ENCODE measurements at places on chromosomes 3 and 15.

DNA sequence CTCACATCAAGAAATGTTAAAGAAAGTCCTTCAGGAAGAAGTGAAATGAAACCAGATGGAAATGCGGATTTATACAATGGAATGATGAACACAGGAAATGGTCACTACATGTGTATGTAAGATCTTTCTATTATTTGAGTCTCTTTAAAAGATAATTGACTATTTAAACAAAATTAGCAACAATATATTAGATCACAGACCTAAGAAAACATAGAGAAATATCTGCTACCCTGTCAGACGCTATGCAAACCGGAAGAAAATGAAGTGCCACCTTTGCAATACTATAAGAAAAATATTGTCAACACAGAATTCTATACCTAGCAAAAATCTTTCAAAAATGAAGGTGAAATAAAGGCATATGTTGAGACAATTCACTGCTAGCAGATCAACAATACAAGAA, 17.2 kb downstream of the RAB6B start:
- no peak for DNase-seq

DNA sequence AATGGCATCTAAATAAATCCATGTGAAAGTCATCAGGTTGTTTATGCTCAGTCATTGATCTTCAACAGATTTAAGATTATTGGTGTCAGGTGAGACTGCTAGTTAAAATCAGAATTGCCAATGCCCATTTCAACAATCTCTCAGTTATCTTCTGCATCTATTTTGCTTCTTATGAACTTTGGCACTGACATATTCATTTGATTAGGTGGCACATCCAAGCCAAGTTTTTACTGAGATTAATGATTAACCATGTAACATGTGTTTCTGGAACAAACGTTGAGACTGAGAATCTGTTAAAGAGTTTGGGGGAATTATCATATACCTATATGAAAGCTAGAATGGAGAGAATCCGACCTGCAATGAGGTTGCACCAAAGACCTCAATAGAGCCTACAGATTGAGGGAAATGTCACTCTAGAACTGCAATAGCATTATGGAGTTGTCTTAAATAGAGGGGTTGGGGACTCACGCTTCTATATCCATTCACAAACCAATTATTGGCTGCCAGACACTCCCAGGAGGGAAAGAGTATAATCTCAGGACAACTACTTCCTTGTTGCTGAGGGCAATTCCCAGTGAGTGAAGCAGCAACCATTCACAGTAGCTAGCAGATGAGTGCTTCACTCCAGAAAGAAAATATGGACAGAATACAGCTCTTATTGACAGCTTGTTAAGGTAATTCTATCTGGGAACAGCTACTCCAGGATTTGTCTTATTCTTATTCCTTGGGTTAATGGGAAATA, 891.3 kb downstream of the SQOR start:
- DNase-seq, result no peak

DNA sequence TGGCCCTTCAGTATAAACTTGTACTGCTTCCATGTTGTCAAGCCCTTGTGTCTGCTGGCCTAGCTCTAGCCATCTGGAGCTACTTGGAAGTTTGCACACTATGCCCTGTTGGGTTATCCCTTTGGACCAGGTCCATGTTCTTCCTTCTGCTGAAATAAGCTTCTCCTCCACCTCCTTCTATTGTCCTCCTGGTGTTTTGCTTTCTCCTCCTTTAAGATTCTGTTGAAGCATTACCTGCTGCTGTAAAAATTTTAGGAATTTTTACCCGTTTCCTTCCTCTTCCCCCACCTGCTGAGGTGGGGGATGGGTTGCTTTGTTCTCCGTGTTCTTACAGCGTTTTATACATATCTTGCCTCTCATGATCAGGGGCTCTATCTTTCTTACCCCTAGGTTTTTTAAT, 51.7 kb downstream of the SH3GL3 start:
- DNase-seq, result no peak

GRCh38 chr3:175526191-175526590, 667.1 kb downstream of the NAALADL2 start:
- DNase-seq, result no peak

DNA sequence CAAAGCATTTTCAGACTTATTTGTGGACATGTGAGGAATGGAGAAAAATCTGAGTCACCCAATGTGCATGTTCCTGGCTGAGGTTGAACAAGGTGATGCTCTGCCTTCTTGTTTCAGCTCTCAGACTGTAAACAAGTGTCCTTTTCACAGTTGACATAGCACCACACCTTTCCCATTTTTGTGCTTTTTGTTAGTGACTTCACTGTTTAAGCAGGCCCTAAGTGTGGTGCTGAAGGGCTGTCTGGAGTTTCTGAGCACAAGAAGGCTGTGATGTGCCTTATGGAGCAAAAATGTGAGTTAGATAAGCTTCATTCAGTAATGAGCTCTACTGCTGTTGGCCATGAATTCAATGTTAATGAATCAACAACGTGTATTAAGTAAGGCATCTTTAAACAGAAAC, 20.4 kb downstream of the ABI3BP start:
- no peak for DNase-seq

DNA sequence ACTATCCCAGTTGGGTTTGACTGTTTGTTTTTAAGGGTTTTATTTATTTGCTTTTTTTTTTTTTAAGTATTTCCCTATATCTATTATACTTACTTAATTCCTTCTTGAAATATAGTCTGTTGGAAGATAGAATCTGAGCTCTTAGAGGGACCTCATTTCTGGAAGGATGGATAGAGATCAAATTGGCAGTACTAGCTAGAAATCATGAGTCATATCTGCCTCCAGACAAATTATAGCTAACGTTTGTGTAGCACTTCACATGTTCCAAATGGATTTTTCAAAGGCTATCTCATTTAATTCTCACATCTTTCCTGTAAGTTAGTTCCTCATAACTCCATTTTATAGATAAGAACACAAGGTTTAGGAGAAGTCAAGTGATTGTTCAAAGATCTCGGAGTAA, 384.7 kb downstream of the ZIC1 start:
- DNase-seq, result no peak

- no peak for DNase-seq
Measured at GRCh38 chr15:85583923-85584390, 203.6 kb downstream of the AKAP13 start.

- DNase-seq, result peak; percentile 57
Measured at GRCh38 chr3:185175370-185175987, 22.6 kb upstream of the C3orf70 start.

GRCh38 chr15:70361106-70361505, 263.4 kb upstream of the TLE3 start:
- no peak for DNase-seq

DNA sequence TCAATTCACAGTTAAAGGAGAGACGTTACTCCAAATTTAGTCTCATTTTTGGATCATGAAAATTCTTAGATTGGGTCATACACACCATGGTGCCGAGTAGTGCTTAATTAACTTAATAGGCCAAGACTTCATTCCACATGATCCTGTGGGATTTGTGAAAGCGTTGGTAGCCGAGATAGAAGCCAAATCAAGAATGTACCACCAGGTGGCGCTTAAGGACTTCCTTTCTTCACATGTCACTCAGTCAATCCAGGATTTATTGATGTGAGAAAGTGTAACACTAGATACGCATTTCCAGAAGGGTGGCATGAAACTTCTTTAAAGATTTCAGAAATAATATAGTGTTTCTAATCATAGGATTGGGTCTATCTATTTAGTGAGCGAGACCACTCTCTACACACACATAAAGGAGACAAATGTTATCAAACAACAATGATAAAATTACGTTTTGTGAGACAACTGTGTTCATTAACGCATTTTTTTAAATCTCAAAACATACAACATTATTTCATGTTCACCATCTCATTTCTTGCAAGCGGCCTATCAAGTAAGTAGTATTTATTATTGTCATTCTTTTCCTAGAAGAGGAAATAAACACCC, 436.1 kb downstream of the CHL1 start:
- DNase-seq, result peak; percentile 12

GRCh38 chr15:73923488-73924164, 2.6 kb upstream of the LOXL1 start:
- DNase-seq, result no peak

GRCh38 chr3:23932571-23932970, 12.5 kb upstream of the NR1D2 start:
- no peak for DNase-seq

DNA sequence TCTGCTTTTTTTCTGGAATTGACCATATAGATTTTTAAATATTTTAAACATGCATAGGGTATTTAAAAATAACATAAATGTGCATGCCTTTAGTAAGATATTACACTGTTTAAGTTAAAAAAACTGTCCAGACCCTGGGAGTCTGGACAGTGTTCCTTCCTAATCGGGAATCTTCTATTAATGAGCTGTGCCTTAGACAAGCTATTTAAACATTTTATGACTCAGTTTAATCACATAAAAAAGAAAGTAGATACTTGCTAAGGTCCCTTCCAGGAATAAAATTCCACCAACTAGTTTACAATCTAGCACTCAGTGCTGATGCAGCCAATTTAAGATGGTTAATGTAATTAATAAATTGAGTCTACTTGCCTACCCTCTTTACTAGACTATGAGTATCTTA, 140.4 kb upstream of the DPH6 start:
- DNase-seq, result no peak

- DNase-seq, result no peak
Measured at GRCh38 chr15:62606376-62607113, 436.0 kb upstream of the TPM1 start.

GRCh38 chr3:116614795-116615362, 94.7 kb upstream of the TUSC7 start:
- no peak for DNase-seq

GRCh38 chr3:149243540-149243939, 21.9 kb upstream of the CP start:
- DNase-seq, result no peak

DNA sequence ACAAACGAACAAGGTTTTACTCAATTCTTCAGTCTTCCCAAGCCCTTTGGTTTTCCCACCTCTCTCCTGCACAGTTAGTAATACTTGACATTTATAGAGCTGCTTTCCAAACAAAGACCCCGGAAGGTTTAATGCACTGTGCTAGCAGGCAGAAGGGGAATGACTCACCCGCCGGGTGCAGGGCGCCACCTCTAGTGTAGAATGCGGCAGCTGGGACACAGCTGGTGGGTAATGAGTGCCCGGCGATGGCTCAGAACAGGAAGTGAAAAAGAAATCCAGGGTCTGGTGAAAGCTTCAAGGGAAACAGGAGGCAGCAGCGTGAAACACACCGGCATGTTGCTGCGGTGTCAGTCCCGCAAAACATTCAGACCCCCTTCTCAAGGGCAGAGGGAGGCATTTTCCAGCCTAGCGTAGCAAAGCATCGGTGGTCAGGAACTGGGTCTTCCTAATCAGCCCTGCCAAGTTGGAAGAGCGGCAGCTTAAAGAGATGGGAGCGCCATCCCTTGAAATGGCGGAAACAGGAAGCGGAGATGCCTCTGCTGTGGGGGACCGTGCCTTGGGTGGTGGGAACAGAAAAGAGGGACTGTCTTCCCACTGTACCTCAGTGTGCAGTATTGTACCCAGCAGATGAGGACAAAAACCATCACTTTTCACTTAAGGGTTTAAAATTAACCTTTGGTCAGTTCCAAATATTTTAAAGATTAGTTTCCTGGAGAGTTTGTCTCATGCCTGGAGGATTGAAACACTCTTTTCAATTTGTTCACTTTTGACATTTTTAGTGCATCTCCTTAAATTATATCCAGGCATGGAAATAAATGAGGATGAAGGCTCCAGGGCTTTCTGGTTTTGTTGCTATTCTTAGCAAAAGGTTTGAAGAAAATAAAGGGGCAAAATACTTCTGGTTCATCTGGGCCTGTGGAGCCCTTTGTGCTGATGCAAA, 160.7 kb upstream of the MCTP2 start:
- DNase-seq, result no peak

- DNase-seq, result no peak
Measured at GRCh38 chr15:43168192-43169107, 16.8 kb upstream of the CCNDBP1 start.

Data from NCI-H2107 (cell line).